Stimulated activated CD8-positive, alpha-beta memory T cell treated with anti-CD3 and anti-CD28 coated beads, Interleukin-2, amount 100 ng/mL, for 1 hour (primary cell): ENCODE measurements at places on chromosomes 1 and 21.

- no peak for DNase-seq
Observed at GRCh38 chr1:48661726-48662463, 114.8 kb downstream of the BEND5 start.

- no peak for DNase-seq
Observed at GRCh38 chr1:26976621-26977510, 16.6 kb upstream of the KDF1 start.

DNA sequence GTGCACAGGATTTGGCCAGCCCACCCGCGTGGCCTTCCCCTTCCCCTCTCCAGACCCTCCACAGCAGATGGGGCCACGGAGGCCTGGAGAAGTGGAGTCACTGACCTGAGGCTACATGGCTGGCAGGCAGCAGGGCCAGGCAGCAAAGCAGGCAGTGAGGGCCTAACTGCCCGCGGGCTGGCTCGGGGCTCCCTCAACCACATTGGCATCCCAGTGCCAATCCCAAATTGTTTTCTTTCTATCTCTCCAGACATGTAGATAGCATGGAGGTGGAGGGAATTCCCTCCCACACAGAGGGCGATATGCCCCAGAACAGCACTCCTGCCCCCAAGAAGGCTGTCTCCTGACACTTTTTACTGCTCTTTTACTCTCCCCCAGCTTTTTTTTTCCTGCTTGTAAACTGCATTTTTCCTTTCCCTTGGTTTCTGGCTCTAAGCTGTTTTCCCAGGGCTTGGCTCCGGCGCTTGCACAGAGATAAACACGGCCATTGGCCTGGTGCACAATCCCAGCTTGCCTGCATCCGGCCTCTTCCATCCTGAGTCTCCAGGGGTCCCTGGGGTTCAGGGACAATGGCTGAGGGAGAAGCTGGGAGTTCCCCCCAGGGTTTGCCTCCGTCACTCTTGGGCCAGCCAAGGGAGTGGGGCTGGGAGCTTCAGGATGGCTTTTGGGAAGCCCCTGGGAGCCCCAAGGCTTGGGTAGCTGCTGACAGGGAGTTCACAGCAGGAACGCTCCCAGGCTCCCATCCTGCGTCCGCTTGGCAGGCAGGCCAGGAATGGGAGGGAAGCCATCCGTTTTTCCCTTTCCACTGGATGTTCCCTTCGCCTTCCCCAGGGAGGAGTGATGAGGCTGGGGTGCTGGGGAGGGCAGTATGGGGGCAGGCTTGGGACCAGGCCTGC lies 7.0 kb downstream of the EPHX1 start:
- no peak for DNase-seq

DNA sequence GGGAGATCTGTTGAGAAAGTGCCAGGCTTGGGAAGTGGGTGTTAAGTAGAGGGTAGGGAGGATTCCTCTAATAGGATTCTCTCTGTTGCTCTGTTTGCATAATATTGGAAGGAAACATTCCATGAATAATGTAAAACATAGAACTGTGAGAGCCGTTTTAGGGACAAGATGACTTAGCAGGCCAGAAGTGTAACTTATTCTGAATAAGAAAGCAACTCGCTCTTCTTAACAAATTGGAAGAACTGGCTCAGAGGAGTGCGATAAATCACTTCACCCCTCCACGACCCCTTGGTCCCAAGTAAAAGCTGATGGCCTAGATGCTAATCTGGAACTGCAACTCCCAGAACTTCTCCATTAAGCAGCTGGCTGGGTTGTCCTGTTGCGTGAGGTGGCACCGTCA lies 19.1 kb downstream of the SIM2 start:
- DNase-seq = no peak

DNA sequence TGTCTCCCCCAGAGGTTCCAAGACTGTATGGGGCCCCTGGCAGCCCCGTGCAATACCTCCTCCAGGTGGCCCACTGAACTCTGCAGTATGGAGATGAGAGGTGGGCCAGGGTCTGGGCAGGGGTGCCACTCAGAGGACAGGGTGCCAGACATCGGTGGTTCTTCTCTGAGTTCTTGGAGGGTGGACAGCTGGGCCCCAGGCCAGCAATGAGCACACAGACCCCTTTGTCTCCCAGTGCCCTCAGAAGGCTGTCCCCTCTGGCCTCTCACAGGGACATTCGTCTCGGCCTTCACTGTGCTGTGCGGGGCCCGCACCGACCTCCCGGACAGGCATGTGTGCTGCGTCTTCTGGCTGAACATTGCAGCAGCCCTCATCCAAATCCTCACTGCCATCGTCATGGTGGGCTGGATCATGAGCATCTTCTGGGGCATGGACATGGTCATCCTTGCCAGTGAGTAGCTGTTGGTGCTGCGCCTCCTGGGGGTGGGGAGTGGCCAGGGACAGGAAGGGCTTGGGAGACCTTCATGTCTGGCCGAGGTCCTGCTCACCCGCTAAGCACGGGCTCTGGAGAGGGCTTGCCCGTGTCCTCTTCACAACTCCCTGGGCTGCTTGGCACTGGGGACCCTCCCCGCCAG lies 48.1 kb downstream of the STUM start:
- no peak for DNase-seq

- DNase-seq = no peak
Observed at GRCh38 chr1:114234408-114235124, 80.9 kb upstream of the SYT6 start.

DNA sequence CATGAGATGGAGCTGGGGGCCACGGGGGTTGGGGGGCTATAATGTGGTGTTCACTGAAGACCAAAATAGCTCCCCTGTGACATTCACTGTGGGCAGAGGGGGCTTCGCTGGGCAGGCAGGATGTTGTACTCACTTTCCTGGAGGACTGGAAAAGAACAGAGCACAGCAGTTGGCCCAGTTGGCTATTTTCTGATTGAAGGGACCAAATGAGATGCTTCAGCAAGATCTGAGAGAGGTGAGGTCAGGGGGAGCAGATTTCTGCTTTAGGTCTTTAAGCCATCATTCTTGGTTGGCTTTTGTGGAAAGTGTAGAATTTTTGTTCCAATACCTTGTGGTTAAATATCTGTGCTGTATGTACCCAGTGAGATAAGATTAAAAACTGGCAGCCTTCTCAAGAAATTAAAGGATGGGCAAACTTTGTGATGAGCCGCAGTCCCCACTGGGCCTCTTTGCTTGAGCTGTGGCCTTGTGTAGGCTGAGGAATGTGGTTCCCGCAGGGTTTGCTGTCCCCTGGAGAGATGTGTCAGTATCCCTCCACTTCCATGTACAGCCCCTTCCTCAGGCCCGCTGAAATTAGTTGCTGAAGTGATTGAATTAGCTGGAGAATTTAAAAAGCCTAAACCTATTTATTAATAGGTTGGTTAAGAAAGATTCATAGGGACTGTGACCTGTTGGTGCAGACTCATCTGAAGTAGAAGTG lies 80.7 kb downstream of the ATP5PO start:
- DNase-seq = no peak

DNA sequence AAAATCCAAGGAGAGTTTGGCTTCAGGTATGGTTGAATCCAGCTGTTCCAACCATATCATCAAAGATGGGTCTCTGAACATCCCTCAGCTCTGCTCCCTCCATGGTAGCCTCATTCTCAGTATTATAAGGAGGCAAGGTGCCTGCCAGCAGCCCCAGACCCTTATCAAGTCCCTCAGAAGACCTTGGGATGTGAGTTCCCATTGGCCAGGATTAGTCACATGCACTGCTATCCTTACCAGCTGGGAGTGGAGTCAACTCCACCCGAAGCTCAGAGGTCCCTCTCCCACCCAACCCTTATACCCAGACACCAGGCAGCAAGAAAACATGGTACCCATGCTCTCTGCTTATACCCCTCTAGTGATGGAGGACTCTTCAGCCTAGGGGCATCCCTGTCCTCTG lies 153.7 kb upstream of the ZBTB40 start:
- no peak for DNase-seq

- no peak for DNase-seq
Observed at GRCh38 chr1:226661965-226662364, 77.1 kb downstream of the ITPKB start.

- no peak for DNase-seq
Observed at GRCh38 chr1:205434738-205435137, 12.9 kb upstream of the LEMD1 start.

DNA sequence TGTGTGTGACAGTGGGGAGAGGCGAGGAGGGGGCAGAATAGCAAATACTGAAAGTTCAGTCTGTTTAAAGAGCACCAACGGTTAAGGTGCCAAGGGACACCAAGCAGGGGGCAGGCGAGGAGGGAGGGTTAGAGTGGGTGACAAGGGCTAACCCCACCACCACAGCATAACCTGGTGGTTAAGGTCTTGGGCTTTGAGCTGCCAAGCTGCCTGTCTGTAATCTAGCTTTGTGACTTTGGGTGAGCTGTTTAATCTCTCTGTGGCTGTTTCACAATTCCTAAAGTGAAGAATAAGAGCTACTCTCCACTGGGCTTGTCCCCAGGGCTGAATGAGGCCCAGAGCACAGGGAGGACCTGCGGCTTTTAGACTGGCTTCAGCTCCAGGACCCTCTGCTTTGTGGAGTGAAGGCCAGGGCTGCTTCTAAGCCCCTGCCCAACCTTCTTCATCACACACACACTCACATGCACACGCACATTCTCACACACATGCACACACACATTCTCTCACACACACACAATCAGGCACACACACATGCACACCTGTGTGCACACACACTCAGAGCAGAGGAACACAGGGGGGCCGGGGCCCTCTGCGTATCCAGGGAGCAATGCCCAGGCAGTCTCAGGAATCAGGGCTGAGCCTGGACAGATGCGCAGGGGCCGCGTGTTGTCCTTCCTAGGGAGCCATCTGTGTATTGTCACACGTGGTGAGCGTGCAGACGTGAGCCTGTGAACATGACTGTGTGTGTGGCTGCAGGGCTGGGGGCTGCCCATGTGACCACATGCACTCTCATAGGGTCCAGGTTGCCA lies 101.6 kb upstream of the TARDBP start:
- DNase-seq = no peak

GRCh38 chr1:94777281-94777680 lies 42.9 kb upstream of the SLC44A3 start:
- no peak for DNase-seq

DNA sequence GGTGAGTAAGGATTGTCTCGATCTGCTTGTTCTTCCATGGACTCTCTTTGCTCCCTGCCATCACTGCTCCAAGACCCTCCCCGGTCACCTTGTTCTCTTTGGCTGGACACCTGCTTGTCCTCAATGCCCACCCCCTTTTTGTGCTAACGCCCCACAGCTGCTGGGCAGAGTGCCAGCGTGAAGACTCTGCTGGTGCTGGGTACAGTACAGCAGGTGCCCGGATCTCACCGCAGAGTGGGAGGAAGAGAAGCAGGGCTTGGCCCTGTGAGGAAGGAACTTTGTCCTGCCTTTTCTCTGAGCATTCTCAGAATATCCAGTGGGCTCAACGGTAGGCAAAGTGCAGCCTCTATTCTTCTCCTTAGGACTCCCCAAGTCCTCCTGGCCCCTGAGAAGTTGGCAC lies 90.1 kb downstream of the PLXNA2 start:
- DNase-seq = no peak

- no peak for DNase-seq
Observed at GRCh38 chr1:85398391-85399064, 66.4 kb downstream of the DDAH1 start.
